AML-193 (cell line): ENCODE measurements at places on chromosomes 6 and 20.
A peak's percentile ranks its signal among the peaks of the same experiment; 100 is the strongest.

GRCh38 chr6:70547313-70547712, 19.4 kb upstream of the SDHAF4 start:
- peak; percentile 29 for DNase-seq

GRCh38 chr6:169723200-169723909, 945 bp downstream of the PHF10 start:
- DNase-seq, result peak; percentile 58

DNA sequence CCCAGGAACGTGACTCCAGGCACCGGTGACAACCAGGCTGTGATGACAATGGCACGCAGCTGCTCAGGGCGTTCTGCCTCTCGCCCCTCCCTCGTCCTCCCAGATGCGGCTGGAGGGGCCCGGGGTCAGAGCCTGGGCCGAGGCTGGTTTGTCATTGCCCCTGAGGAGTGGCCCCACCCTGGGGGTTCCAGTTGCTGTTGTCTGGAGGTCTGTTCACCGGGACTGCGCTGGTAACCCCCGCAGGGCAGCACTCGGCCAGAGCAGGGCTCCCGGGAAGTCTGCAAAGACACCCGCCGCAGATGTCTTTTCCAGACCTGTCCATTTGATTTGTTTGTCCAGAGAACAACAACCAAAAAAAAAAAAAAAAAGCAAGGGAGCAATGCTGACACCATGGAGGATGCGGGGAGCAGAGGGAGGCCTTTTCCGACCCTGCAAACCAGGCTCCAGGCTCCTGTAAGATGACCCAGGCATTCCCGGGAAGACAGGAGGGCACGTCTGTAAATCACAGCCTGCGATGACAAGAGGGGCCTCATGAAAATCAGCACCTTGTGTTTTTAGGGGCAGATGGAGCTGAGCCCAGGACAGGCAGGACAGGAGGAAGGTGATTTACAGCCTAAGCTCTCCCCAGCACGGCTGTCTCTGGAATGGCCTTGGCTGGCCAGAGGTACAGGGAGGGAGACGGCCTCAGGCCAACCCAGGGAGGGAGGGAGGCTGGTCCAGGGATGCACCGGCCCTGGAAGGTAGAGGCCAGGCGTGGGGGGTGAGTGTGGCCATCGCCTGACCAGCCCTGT, 189.3 kb downstream of the ERMARD start:
- no peak for DNase-seq

GRCh38 chr20:20407891-20408805, 40.2 kb downstream of the INSM1 start:
- no peak for DNase-seq
